ENCODE measurements at places on chromosomes 3 and 15.

DNA sequence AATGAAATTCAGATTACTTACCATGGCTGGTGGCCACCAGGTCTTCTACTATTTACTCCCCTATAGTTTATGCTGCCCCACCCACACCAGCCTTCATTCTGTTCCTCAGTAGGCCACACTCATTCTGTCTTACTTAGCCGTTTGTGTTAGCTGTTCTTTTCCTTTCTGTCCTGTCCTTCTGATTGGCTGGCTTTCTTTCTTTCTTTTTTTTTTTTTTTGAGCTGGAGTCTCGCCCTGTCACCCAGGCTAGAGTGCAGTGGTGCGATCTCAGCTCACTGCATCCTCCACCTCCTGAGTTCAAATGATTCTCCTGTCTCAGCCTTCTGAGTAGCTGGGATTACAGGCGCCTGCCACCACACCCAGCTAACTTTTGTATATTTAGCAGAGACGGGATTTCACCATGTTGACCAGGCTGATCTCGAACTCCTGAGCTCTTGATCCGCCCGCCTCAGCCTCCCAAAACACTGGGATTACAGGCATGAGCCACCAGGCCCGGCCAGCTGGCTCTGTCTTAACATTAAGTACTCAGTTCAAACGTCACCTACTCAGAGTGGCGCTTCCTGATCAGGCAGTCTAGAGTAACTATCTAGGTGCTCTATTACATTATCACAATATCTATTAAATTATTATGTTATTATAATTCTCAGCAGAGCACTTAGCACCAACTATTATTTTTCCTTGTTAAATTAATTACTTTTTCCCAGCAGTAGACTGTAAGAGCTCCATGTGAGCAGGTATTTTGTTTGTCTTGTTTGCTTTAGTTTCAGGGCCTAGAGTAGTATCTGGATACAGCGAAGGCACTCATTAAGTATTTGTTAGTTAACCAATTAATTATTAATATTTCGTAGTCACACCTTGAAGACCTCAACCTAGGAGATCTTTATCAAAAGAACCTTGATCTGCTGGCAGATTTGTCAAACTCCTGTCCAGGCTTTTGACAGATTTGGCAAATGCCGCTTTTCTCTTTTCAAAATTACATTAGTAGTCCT lies 6.4 kb downstream of the CMSS1 start:
- DNase-seq = no peak

DNA sequence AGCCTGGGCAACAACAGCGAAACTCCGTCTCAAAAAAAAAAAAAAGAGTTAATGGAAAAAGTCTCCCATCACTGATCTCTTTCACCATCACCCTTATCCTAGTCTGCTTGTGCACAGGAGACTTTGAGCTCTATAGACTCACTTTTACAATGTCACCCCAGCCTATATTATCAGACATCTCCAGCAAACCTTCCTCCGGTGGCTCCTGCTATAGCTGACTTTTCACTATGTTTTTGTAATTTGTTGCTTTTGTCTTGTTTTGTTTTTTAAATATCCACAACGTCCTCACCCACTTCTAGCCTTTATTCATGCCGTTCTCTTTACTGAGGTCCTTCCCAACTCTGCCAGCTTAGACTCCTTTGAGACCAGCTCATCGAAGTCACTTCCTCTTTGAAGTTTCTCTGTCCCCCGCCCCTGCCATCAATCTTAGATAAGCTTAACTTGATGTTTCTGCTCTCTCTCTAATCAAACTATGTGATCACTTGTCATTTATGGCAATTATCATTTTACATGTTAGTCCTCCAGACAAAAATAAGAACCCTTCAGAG lies 82.7 kb upstream of the CHD2 start:
- no peak for DNase-seq

GRCh38 chr15:91040856-91041255 lies 18.5 kb upstream of the VPS33B start:
- no peak for DNase-seq

DNA sequence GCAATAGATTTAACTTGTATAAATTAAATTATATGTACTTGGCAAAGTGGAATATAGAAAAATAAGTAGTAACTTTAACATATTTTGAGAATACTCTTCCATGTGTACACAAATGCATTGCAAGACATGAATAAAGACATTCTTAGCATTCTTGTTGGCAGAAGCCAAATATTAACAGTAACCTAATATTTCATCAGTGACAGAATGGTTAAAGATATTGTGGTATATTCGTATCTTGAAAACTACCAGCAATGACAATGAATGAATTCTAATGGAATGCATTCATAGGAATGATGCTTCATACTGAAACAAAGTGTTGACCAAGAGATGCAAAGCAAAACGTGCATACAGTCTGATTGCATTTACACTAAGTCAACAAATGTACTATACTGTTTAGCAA lies 524.7 kb downstream of the GRM7 start:
- no peak for DNase-seq
